Activated naive CD4-positive, alpha-beta T cell treated with anti-CD3 and anti-CD28 coated beads, Interleukin-2, amount 10 ng/mL, durations not matched to agents 7 days and 5 days (primary cell): ENCODE measurements at places on chromosomes 1 and 21.
A peak's percentile ranks its signal among the peaks of the same experiment; 100 is the strongest.

GRCh38 chr1:59180735-59181134 lies 116.2 kb upstream of the FGGY start:
- DNase-seq: no peak

GRCh38 chr1:59384443-59384842 lies 87.5 kb downstream of the FGGY start:
- no peak for DNase-seq

GRCh38 chr1:39016604-39017171 lies 9.5 kb upstream of the NDUFS5 start:
- no peak for DNase-seq

DNA sequence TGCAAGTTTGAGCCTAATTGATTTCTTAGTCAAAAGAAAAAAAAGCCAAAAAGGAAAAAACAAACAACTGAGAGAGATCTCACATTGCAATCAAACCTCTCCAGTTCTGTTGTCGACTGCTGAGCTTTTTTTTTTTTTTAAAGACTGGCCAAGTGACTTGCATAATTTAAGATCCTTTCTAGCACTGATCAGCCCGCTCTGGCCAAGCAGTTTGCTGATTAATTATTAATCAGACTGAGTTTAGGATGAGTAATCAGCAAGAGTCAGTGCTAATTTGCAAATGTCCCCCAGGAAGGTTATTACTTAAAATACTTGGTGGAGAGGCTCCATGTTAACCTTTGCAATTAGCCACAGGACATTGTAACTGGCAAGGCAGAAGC lies 39.3 kb downstream of the HMGB4 start:
- DNase-seq: no peak

DNA sequence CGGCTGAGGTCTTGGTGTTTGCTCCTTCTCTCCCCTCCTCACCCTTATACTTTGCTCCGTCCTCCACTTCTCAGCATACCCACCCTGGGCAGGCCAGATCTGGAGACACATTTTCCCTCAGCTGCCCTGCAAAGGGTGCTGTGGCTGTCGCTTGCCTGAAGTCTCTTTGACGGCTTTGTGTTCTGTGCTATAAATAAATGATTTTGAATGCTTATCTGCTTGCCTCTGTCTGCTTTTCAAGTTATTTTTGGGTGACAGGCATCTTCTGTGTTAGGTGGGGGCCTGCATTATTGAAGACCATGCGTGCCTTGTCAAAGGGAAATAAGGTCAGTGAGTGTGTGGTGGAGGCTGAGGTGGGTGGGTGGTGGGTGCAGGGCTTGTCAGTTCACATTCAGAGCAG lies 66.9 kb upstream of the KCND3 start:
- DNase-seq: no peak

DNA sequence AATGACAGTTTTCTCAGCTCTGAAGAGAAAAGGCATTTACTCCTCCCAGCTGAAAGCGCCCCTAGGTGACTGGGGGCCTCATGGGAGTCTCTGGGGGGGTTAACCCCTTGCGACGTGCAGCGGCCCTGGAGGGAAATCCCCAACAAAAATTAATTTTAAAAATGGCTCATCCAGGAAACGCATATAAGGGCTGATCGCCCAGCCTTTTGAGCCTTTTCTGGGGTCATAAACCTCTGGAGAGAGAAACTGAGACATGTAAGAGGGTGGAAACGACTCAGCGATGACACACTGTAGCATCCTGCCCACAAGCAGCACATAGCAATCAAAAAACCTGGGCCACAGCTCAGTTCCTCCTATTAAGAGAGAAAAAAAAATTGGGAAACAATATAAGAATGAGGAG lies 20.4 kb upstream of the HPDL start:
- DNase-seq: peak; percentile 29

DNA sequence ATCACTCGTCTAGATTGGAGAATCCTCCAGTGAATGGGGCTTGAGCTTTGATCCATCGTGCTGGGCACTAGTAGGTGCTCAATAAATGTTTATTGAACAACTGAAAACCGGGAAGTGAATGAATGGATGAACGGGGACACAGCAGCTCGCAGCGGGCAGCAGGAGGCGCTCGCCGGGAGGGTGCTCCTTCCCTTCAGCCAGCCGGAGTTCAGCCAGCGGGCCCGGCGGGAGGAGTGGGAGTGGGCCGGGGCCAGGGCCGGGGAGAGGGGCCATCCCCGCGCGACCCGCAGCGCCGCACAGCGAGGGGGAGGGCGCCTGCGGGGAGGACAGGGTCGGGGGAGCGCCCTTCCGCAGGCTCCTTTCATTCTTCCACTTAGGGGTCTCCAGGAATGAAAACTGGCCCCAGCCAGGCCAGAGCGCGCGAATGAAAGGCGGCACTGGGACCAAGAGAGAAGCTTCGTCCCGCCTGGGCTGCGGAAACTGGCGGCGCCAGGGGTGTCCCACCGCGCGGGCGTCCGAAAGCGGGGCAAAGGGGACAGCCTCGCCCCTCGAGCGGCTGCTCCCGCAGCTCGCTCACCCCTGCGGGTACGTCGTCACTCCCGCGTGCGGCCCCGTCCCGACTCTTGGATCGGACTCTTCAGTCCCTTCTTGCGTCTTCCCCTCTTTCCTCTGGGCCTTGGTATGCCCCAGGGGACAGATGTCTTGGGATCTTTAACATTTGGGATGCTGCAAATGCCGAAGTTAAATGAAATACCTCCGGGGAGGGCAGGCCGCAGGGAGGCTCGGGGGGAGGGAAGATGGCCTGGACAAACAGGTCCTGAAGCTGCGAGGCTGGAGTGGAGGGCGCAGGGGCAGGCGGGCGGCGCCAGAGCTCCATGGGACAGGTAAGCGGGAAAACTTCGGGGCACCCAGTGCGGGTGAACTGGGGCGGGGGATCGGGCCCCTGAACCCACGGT lies 3.6 kb upstream of the INAVA start:
- peak; percentile 31 for DNase-seq

- DNase-seq: no peak
Observed at GRCh38 chr1:230641900-230642262, 400 bp upstream of the COG2 start.

- DNase-seq: no peak
Observed at GRCh38 chr1:163866564-163866963, 544.8 kb downstream of the NUF2 start.

DNA sequence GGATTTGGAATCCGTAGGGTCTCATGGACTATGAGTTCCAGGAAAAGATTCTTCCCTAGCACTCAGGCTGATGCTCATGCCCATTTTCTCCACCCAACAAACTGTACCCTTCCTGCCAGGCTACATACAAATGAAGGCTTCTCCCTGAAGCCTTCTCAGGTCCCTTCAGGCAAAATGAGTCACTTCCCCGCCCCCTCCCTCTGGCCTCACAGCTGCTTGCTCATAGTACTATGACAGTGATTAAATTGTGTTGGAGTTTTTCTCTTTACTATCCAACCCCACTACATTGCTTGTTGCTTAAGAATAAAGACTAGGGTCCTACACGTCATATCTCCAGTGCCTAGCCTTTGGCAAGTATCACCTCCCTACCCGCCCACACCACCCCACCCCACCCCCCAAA lies 207.6 kb upstream of the NFIA start:
- DNase-seq: no peak
